ENCODE measurements at places on chromosomes 1 and 21. TPM values are rescaled to one million over a fixed set of nuclear protein-coding genes. Genes with fewer than 3 reads are reported as not detected.

DNA sequence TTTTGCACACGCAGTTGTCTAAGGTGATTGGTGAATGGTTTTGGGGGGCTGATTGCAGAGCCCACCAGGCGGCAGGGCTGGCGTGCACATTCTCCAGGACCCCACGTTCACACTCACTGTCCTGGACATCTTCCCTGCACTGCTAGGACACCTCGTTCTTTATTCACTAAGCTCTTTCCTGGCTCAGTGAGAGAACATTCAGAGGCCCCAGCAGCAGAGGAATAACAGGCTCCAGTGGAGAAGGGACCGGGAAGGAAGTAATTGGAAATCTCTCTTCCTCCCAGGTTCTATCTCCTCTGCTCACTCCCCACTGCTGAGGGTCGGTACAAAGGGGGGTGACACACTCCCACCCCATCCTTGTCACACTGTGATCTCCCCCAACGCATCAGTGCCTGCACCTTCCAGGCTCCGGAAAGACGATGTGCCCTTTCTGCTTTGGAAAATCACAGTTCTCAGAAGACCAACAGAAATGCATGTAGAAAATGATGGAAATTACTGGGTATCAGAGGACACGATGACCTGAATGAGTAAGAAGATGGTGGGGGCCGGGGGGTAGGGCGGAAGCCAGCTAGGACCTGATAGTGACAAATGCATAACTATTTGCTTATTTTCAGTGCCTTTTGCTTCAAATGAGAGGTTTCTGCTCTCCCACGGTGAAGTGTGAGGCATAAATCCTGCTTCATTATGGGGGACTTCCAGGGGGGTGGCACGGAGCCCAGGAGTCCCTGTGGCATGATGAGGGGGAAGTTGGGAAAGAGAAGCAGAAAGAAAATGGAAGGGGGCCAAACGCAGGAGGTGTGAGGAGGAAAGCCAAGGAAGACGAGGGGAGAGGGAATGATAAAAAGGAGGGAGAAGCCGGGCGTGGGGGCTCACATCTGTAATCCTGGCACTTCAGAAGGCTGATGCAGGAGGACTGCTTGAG is 25.2 kb upstream of the KIF26B start:
- DNase-seq, result no peak

The CD1E gene
- not detected for total RNA-seq

- no peak for DNase-seq
Measured at GRCh38 chr1:33341190-33341589, 20.3 kb upstream of the A3GALT2 start.

The BSND gene
- total RNA-seq, result not detected

The DIRAS3 gene
- total RNA-seq, result not detected

GRCh38 chr1:60430375-60430774 is 356.8 kb upstream of the C1orf87 start:
- no peak for DNase-seq

- DNase-seq, result no peak
Measured at GRCh38 chr1:31523769-31524168, 52.5 kb upstream of the TINAGL1 start.

DNA sequence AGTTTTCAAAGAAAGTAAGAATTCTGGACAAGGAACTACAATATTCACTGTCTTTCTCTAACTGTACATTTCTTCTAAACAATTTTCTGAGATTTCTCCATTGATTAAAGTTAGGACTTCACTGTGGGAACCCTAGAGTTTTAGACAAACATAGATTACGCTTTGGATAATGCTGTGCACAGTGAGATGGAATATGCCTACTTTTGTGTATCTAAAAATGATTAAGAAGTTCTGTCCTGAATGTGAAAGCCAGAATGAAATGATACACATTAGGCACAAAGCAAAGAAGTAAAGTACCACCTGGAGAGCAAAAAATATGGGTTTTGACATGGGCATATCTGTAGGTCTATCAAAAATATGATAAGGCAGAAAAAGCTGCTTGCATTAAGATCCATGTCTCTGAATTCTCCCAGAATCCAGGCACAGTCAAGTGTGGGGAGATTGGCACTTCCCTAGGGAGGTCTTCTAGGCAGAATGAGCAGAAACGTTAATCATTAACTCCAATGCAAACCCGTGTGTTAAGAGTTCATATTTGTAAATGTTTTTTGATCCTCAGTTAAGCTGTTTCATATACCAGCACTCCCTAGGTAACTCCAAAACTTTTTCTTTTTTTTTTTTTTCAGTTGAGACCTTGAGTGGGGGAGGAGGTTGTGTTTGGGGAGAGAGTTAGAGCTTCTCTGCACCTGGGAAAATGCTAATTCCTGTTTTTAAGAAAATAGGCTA is 467.1 kb downstream of the LMO4 start:
- DNase-seq, result no peak

- DNase-seq, result no peak
Measured at GRCh38 chr21:27673581-27673980, 706.7 kb upstream of the ADAMTS5 start.

The FCAMR gene
- total RNA-seq, result not detected

The MYOC gene
- not detected for total RNA-seq

- DNase-seq, result no peak
Measured at GRCh38 chr1:111275780-111276433, 14.7 kb upstream of the CHIA start.

The UBE2U gene
- total RNA-seq, result not detected

The EPHA10 gene
- 2.8 TPM for total RNA-seq

The PAFAH2 gene
- total RNA-seq, result 8.5 TPM

GRCh38 chr1:245361065-245361464 is 206.3 kb downstream of the KIF26B start:
- DNase-seq, result no peak
